ENCODE measurements at places on chromosomes 16 and 17.

GRCh38 chr16:21603928-21604327 lies 4.6 kb downstream of the METTL9 start:
- H3K36me3 ChIP-seq, result peaks cover 7% of the 10 kb centered on the region
- DNase-seq, result no peak
- H3K4me1 ChIP-seq, result peaks cover 20% of the 10 kb centered on the region
- H3K27ac ChIP-seq, result no peak overlapping the region
- H3K27me3 ChIP-seq, result no peaks in the 10 kb centered on the region

GRCh38 chr17:67050471-67051154 lies 6.3 kb downstream of the CACNG1 start:
- no peak overlapping the region for H3K4me3 ChIP-seq
- H3K27ac ChIP-seq, result no peak overlapping the region
- no peak for DNase-seq
- H3K36me3 ChIP-seq, result no peaks in the 10 kb centered on the region
- peaks cover 9% of the 10 kb centered on the region for H3K4me1 ChIP-seq

DNA sequence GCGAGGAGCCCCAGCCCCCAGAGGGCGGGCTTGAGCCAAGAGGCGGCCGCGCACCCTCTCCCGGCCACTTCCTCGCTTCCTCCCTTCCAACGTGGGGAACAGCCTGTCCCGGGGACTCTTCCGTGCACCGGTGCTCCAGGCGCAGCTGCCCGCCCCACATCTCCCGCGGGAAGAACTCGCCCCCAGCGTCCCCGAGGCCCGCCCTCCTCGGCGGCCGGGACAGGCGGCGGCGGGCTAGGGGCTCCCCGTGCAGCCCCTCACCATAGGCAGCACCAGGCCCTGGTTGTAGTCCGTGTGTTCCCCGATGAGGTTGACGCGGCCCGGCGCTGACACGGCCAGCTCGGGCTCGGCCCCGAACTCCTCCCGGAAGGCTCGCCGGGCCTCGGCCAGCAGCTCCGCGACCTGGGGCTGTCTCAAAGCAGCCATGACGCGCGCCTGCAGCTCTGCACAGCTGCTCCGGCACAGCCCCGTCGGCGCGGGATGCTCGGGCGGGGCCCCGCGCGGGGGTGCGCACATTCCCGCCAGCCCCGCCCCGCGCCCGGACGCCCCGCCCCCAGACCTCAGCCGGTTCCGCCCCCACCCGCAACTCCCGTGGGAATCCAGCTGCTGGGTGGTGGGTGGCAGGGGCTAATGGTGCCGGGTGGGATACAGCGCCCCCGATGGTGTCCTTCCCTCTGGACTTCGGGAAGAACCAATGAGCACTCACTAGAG lies at the start of gene GALK1:
TSS of gene GALK1 (minus strand) at position 482 of the 711 bp plus-strand sequence. CDS start at position 426, 56 bp downstream.
- peak; percentile 69 for DNase-seq
- H3K4me1 ChIP-seq, result peaks cover 15% of the 10 kb centered on the region

GRCh38 chr16:82625066-82625968 lies 1.5 kb upstream of the CDH13 start:
- peaks cover 25% of the 10 kb centered on the region for H3K4me1 ChIP-seq
- no peaks in the 10 kb centered on the region for H3K36me3 ChIP-seq
- no peaks in the 10 kb centered on the region for H3K27me3 ChIP-seq
- DNase-seq, result peak; percentile 43

GRCh38 chr16:27322858-27323780 lies 9.3 kb downstream of the IL4R start:
- H3K4me1 ChIP-seq, result peaks cover 56% of the 10 kb centered on the region
- H3K36me3 ChIP-seq, result peaks cover 21% of the 10 kb centered on the region
- H3K27me3 ChIP-seq, result no peaks in the 10 kb centered on the region
- peak overlapping the region; percentile 64 for H3K27ac ChIP-seq
- peak; percentile 81 for DNase-seq

GRCh38 chr17:35345926-35346771 lies 27.3 kb downstream of the SLFN11 start:
- H3K4me3 ChIP-seq, result no peak overlapping the region
- no peak for DNase-seq
- peaks cover 86% of the 10 kb centered on the region for H3K27me3 ChIP-seq
- no peaks in the 10 kb centered on the region for H3K36me3 ChIP-seq
- H3K27ac ChIP-seq, result no peak overlapping the region

DNA sequence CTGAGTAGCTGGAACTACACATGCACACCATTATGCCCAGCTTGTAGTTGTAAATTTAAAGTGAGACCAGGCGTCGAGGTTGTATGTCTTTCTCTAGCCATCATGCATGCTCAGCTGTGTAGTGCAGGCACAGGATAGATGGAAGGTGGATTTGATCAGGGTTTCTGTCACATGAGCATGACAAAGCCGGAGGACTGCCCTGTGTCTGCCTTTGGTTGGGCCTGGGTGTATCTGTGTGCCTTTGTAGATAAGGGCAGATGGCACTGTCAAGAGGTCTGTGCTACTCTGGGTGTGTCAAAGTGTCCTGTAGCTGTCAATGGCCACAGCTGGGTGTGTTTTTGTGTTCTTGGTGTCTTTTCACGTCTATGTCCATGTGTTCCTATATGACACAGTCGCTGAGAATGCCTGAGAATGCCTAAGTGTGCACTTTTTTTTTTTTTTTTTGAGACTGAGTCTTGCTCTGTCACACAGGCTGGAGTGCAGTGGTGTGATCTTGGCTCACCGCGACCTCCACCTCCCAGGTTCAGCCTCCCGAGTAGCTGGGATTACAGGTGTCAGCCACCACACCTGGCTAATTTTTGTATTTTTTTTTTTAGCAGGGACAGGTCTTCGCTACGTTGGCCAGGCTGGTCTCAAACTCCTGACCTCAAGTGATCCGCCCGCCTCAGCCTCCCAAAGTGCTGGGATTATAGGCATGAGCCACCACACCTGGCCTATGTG lies 4.1 kb upstream of the NAGS start:
- peaks cover 5% of the 10 kb centered on the region for H3K36me3 ChIP-seq
- no peak for DNase-seq
- H3K4me3 ChIP-seq, result no peak overlapping the region
- peaks cover 14% of the 10 kb centered on the region for H3K4me1 ChIP-seq
- H3K27me3 ChIP-seq, result no peaks in the 10 kb centered on the region

DNA sequence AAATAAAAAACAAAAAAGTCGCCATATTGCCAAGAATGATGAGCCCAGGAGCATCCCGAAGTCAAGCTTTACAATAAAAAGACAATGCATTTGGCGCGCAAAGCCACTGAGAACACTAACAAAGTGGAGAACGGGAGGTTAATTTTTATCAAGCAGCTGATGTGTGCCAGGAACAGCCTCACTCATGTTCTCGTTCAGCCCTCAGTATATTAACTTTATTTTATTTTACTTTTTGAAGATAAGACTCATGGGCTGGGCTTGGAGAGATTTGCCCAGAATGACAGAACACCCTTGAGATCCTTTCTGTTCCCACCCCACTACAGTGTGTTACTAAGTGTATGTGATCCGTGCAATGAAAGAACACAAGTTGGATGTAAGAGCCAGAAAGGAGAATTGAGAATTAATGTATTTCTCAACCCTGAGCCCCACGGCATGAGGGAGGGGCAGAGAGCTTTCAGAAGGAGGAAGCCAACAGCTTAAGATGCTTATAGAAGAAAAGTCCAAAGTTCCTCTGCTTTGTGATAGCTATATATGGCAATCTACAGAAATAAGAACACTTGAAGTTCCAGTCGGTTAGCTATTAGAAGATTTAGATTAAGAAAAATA lies 48.4 kb downstream of the COTL1 start:
- DNase-seq, result no peak
- H3K36me3 ChIP-seq, result peaks cover 57% of the 10 kb centered on the region
- no peak overlapping the region for H3K27ac ChIP-seq
- H3K4me1 ChIP-seq, result no peaks in the 10 kb centered on the region
- H3K4me3 ChIP-seq, result no peak overlapping the region
- H3K27me3 ChIP-seq, result no peaks in the 10 kb centered on the region

DNA sequence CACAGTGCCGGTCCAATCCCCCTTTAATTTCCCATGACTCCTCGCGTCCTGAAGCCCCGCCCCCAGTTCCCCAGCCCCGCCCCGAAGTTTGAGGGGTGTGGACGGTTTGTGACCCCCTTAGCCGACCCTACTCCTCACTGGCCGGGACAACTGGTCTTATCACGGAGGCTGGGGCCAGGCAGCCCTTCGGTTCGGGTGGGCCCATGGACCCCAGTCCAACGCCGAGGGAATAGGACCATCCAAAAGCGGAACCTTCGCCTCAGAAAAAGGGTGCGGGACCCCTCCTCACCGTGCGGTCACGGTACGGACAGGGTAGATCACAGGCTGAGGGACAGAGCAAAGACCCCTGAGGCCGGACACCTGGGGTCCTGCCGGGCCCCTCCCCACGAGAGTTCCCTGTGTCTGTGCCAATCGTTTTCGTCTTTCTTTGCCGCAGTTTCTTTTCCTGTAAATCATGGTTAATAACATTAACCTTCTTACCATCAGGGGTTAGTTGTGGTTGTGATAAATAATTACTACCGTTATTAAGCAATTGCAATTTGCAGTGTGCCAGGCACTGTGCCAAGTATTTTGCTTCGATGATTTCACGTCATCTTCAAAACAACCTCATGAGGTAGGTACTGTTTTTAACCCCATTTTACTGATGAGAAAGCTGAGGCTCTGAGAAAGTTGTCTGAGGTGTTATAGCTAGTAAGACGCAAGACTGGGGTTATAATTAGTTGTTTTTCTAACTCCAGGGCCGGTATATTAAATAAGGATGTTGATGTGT lies 543 bp downstream of the TMUB2 start:
- peak overlapping the region; percentile 99 for H3K27ac ChIP-seq
- H3K36me3 ChIP-seq, result peaks cover 46% of the 10 kb centered on the region
- H3K4me1 ChIP-seq, result peaks cover 17% of the 10 kb centered on the region
- peak overlapping the region; percentile 100 for H3K4me3 ChIP-seq

DNA sequence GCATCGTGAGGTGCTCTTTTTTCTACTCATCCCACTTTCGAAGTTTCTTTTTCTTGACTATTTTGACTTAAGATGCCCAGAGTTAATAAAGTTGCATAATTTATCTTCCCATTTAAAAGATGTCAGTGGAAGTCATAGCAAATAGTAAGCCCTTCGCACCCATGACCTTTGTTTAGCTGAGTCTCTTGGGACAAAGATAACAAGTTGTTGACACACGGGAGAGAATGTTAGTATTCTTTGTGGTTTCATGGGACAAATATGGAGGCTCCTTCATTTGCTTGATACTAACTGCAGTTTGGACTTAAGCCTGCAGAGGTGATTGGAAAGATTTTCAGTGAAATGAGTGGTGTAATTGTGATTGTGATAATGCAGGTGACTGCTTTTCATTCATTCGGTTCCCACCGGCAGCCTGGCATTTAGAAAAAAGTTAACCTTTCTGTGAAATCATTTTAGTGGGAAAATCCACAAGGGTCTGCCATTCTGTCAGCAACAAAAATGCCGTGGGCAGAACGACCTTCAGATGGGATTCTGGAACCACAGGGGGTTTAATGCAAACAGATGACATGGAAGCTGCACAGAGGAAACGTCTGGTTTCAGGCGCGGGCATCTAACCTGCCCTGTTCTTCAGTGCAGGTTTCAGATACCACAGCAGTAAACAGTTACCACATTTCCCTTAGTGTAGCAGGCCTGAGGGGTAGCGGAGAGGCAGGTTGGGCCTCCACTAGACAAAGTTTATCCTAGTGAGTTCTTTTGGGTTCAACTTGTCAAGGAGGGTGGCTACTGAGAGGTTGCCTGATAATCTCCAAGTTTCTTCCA lies 123.0 kb downstream of the RPTOR start:
- peaks cover 6% of the 10 kb centered on the region for H3K4me1 ChIP-seq
- H3K27me3 ChIP-seq, result no peaks in the 10 kb centered on the region
- no peak overlapping the region for H3K4me3 ChIP-seq
- no peak overlapping the region for H3K27ac ChIP-seq
- H3K36me3 ChIP-seq, result peaks cover 19% of the 10 kb centered on the region

DNA sequence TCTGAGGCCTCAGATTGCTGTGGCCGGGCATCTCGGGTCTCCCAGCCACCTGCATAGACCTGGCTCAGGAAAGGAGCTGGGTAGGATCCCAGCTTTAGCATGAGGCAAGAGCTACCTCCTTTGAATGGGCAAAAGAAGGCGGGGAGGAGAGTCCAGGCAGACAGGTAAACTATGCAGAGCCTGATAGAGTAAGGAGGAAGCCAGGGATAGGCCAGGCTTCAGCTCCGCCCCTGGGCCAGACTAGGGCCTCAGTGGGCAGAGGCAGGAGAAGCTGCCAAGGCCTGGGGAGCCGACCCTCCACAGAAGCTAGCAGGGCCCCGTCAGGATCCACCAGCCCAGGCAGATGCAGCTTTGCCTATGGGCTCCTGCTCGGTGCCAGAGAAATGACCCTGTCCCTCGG lies 22.6 kb upstream of the UBE2G1 start:
- no peaks in the 10 kb centered on the region for H3K36me3 ChIP-seq
- no peaks in the 10 kb centered on the region for H3K27me3 ChIP-seq
- no peak overlapping the region for H3K27ac ChIP-seq
- DNase-seq, result no peak
- no peak overlapping the region for H3K4me3 ChIP-seq

GRCh38 chr17:8623591-8623990 lies 6.9 kb downstream of the MYH10 start:
- H3K36me3 ChIP-seq, result no peaks in the 10 kb centered on the region
- no peaks in the 10 kb centered on the region for H3K27me3 ChIP-seq
- H3K4me1 ChIP-seq, result peaks cover 21% of the 10 kb centered on the region
- H3K27ac ChIP-seq, result peak overlapping the region; percentile 8
- H3K4me3 ChIP-seq, result no peak overlapping the region

- H3K36me3 ChIP-seq, result no peaks in the 10 kb centered on the region
- H3K4me3 ChIP-seq, result no peak overlapping the region
- no peak for DNase-seq
- no peak overlapping the region for H3K27ac ChIP-seq
- no peaks in the 10 kb centered on the region for H3K4me1 ChIP-seq
Observed at GRCh38 chr17:68004201-68004600, 7.9 kb upstream of the C17orf58 start.

DNA sequence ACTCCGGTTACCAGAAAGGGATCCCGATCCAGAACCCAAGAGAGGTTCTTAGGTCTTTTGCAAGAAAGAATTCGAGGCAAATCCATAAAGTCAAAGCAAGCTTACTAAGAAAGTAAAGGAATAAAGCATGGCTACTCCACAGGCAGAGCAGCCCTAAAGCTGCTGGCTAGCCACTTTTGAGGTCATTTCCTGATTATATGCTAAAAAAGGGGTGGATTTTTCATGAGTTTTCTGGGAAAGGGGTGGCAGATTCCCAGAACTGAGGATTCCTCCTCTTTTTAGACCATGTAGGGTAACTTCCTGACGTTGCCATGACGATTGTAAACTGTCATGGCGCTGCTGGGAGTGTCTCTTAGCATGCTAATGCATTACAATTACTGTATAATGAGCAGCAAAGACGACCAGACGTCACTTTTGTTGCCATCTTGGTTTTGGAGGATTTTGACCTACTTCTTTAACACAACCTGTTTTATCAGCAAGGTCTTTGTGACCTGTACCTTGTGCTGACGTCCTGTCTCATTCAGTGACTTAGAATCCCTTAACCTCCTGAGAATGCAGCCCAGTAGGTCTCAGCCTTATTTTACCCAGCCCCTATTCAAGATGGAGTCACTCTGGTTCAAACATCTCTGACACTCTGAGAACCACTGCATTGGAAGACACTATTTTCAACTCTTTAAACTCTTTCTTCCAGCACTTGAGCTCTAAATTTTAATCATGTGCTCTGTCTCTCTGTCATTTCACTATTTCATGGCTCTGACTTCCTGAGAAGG lies 203.6 kb upstream of the CACNG3 start:
- H3K4me1 ChIP-seq, result no peaks in the 10 kb centered on the region
- no peak overlapping the region for H3K27ac ChIP-seq
- peaks cover 64% of the 10 kb centered on the region for H3K27me3 ChIP-seq
- no peak overlapping the region for H3K4me3 ChIP-seq
- no peak for DNase-seq
